ENCODE measurements at places on chromosomes 1 and 21.

GRCh38 chr1:66050123-66050522, 257.4 kb downstream of the PDE4B start:
- no peak for DNase-seq

- DNase-seq = no peak
These were observed 23.8 kb upstream of the TINAGL1 start for GRCh38 chr1:31552489-31552888.

DNA sequence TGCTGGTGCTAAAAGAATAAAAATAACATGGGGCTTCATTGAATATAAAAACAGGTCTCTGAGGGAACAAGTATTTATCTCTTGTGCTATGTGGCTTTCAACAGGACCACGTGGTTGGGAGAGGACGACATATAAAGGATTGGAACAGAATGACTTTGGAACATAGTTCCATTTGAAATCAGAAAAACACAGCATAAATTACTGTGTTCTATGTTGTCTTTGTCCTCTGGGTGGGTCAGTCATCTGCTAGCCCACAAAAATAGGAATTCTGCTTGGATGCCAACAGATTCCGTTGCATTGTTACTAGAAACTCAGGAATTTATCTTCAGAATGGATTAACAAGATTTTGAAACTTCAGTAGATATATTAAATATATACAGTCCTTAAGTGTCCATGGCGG, 5.9 kb downstream of the CEP85 start:
- DNase-seq = no peak

- no peak for DNase-seq
These were observed 1.6 kb upstream of the KDF1 start for GRCh38 chr1:26961826-26962225.

DNA sequence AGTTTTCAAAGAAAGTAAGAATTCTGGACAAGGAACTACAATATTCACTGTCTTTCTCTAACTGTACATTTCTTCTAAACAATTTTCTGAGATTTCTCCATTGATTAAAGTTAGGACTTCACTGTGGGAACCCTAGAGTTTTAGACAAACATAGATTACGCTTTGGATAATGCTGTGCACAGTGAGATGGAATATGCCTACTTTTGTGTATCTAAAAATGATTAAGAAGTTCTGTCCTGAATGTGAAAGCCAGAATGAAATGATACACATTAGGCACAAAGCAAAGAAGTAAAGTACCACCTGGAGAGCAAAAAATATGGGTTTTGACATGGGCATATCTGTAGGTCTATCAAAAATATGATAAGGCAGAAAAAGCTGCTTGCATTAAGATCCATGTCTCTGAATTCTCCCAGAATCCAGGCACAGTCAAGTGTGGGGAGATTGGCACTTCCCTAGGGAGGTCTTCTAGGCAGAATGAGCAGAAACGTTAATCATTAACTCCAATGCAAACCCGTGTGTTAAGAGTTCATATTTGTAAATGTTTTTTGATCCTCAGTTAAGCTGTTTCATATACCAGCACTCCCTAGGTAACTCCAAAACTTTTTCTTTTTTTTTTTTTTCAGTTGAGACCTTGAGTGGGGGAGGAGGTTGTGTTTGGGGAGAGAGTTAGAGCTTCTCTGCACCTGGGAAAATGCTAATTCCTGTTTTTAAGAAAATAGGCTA, 467.1 kb downstream of the LMO4 start:
- no peak for DNase-seq

DNA sequence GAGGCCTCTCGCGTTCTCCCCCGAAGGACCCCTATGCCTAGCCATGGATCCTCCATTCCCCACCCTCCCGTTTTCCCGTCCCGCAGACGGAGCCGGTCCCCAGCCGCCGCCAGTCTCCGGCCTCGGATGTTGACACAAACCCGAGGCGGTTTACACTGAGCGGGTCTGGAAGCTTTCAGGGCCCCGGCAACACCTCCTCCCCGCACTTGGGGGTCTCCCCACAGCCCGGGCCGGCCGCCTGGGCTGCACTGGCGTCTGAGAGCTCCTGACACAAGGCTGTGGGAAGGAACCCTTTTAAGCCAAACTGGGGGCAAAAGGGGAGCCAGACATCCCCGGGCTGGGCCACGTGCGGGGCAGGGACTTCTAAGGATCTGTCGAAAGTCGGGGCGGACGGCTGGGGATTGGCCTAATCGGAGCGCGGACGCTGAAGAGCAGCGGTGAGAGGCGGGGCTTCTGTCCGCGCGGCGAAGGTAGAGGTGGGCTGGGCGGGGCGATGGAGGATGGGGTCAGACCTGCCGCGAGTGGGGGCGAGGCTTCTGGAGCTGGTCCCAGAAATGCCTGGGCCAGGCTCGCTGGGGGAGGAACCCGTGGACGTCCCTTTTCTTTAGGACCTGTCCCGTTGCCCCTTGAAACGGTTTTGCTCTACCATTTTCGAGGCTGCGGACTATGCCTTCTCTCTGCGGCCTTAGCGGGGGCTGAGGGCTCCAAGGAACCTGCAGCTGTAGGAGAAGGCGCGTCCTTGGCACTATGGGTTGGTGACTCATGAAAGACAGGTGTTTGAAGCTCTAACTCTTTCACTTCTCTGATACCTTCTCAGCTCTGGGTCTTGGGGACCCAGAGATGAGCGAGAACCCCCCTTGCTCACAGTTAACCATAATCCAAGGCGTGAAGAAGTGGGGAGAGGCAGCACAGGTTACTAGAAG, 1.2 kb upstream of the HPCAL4 start:
- peak; percentile 76 for DNase-seq

- DNase-seq = no peak
These were observed 19.9 kb downstream of the ADORA1 start for GRCh38 chr1:203147376-203147775.

DNA sequence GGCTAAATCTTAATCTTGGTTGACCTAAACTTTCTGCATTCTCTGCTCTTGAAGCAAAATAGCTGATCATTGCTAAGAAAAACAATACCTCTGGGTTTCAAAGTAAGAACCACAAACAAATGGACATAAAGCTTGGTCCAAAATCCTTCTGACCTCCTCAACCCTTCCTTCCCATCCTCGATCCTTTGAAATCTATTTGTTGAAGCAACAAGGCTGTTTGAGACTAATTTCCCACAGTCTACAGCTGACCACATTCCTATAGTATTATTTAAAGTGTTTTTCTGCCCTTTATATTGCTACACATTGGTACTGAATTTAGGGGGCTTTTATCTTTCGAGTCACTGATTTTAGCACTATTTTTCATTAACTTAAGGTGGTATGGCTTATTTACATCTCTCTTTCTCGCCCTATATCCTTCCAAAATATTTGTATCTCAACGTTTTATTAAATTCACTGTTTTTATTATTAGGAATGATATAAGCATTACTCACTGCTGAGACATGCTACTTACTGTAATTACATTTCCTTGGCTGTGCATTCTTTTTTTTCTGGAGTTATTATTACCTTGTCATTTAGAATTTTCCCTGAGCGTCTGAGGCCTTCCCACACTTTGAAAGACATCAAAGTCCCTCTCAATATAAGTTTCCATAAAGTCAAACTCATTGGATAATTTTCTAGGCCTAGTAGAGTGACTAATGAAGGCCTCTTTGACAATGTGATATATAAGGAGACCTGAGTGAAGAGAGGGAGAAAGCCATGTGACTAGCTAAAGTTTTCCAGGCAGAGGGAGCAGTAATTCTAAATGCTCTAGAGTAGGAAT, 73.9 kb downstream of the RAB3GAP2 start:
- DNase-seq = no peak

GRCh38 chr1:181674617-181675016, 191.3 kb downstream of the CACNA1E start:
- DNase-seq = no peak

- peak; percentile 39 for DNase-seq
These were observed 153.6 kb downstream of the OLFM3 start for GRCh38 chr1:101843160-101843559.

DNA sequence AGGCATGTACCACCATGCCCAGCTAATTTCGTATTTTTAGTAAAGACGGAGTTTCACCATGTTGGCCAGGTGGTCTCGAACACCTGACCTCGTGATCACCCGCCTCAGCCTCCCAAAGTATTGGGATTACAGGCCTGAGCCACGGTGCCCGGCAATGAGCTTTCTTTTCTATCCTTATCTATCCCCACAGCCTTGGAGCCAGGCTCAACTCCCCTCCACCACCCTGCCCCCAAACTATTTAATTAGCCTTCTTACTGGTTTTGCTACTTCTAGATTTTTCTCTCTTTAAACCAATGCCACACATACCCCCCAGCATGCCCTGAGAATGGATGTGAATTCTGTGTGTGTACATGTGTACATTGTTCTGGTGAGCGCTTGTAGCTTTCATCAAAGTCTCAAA, 5.7 kb upstream of the VANGL2 start:
- no peak for DNase-seq

- no peak for DNase-seq
These were observed 45.7 kb downstream of the MACO1 start for GRCh38 chr1:25476186-25477097.

GRCh38 chr1:72435025-72435424, 152.7 kb upstream of the NEGR1 start:
- peak; percentile 35 for DNase-seq

DNA sequence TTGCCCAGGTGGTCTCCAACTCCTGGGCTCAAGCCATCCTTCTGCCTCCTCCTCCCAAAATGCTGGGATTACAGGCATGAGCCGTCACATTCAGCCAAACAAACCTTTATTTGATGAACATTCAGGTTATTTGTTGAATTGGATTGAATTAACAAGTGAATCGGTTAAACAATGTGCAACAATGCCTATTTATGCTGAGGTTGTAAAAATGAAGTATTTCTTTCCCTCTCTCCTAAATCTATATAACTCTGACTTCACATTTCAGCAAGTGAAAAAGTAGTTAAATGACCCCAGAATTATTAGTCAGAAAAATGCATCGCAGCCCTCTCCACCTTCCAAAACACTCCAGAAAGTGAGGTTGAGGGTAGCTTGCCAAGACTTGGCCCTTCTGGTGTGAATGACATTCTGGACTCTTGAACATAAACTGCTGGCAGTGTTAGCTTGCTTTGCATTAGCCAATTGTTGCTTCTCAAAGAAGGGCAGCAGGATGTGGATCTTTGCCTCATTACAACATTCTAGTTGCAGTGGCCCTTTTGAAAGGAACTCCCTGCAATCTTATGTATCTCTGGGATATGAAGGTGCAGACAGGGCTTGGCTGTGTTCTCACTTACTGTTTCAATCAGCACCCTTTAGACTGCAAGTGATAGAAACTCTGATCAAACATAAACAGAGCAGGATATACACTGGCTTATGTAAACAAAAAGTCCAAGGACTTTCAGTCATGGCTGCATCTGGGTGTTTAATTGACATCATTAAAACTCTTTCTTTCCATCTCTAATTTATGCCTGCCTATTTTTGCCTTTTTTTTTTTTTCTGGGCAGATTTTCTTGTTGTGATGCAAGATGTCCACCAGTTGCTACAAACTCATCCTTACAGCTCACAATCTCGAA, 22.4 kb downstream of the EDN2 start:
- DNase-seq = no peak

DNA sequence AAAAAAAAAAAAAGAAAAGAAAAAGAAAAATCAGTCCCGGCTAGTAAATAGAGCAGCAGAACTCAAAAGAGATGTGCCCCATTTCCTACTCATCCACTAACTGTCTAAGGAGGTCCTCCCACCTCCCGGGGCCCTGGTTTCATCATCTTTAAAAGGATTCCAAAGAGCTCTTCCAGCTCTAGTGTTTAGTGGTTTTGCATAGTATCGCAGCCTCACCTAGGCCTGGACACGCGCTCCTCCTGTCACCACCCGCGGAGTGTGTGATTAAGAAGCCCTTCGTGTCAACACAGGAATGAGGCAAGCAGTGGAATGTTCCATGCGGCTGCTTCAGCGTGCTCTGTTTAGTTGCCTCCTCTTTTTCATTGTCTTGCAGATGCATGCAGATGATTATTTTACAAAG, 49.0 kb downstream of the LBR start:
- peak; percentile 22 for DNase-seq

DNA sequence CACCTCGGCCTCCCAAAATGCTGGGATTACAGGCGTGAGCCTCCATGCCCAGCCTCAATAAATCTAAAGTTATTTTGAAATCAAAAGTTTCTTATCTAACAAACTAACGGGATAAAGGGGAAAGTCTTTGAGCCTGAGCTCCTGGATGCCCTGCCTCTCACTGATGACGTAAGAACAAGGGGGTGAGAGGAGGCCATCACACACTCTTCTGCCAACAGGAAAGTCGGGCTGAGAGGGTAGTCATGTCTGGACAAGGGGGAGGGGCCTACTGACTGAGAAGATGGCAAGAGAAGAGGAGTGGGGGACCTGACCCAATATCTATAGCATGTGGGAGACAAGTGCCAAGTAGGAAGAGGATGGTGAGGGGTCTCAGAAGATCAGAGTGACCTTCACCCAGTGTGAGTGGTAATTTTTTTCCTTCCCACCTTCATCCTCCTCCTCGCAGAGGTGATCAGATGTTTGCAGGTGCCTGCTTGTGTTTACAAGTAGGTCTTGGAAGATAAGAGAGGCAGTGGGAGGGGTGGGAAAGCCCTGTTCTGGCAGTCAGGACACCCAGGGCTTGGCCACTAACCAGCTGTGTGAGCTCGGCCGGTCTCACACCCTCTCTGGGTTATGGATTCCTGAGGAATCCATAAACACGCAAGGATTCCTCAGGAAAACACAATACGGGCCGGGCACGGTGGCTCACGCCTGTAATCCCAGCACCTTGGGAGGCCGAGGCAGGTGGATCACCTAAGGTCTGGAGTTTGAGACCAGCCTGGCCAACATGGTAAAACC, 9.6 kb downstream of the UQCRHL start:
- DNase-seq = no peak

DNA sequence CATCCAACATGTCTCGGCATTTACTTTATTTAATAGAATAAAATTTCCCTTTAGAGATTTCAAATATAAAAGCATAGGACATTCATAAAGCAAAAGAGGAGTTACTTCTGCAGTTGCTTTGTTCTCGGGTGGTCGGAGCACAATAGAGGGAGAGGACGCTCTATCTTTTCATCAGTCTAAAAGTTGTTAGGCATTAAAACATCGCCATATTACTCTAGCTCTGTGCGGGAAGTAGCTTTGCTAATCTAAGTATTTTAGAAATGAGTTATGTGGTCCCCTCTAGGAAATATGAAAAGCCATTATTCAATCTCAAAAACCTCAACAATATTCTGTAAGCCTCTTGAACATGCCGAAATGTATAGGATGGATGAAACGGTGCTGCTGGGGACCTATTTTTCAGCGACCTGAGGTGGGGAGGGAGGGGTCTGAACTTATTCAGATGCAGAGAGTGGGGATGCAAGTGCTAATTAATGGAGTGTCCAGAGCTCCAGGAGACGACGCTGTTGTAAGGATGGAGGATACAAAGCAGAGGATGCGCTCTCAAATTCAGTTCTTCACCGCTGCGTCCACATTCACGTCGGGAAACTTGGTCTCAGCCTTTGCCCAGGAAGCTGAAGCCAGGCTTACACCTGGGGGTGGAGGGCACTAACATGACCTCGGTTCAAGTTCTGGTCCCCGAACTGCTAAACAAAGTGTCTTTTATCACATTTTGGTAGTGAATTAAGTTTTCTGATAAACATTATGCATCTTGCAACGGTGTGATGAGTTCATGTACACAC, 6.3 kb downstream of the CDKN2C start:
- DNase-seq = peak; percentile 58

DNA sequence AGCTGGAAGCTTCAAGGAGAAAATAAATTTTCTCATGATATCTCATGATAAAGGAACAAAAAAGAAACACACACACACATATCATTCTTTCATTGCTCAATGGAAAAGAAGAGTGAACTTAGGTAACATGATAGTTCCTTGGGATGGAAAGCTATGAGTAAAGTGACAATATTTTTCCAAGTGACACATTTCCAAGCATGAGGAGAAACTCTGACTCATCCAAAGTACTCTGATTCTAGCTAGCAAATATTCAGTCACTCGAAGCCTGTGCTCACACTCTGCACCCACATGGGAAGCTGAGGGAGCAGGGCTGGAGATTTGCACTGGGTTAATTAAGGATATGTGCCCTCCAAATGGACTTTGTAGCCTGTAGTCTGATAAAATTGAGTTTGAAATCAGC, 222.4 kb downstream of the LRRC40 start:
- DNase-seq = no peak
